ENCODE measurements at places on chromosomes 1 and 21. TPM values are rescaled to one million over a fixed set of nuclear protein-coding genes. Genes with fewer than 3 reads are reported as not detected.

ESRRG gene
- 0.04 TPM for total RNA-seq

PCSK9 gene
- 265 TPM for total RNA-seq

HENMT1 gene
- 6.7 TPM for total RNA-seq

ATF3 gene
- 1.6 TPM for total RNA-seq

PRAMEF6 gene
- not detected for total RNA-seq

STX12 gene
- 28.3 TPM for total RNA-seq

ST6GALNAC5 gene
- total RNA-seq = 6.4 TPM

MYOG gene
- not detected for total RNA-seq

SPAG17 gene
- total RNA-seq = 0.08 TPM

CHIA gene
- not detected for total RNA-seq

KLHDC7A gene
- not detected for total RNA-seq

WDR64 gene
- not detected for total RNA-seq

ID3 gene
- 20.1 TPM for total RNA-seq

TMEM81 gene
- 0.39 TPM for total RNA-seq

CNR2 gene
- total RNA-seq = not detected

TMEM125 gene
- 3.0 TPM for total RNA-seq

ICOSLG gene
- total RNA-seq = 0.57 TPM

ADORA1 gene
- total RNA-seq = 0.31 TPM

SLC6A9 gene
- total RNA-seq = 9.1 TPM

FOXD2 gene
- 0.08 TPM for total RNA-seq

ENTREP3 gene
- total RNA-seq = 18.4 TPM

LRRN2 gene
- not detected for total RNA-seq

ST6GALNAC3 gene
- total RNA-seq = 0.38 TPM

SYT11 gene
- 0.62 TPM for total RNA-seq

KCND3 gene
- total RNA-seq = 0.08 TPM

HEYL gene
- 0.08 TPM for total RNA-seq

EPHA10 gene
- not detected for total RNA-seq
